Retinal pigment epithelial cell (primary cell): ENCODE measurements at places on chromosomes 5 and 9.

GRCh38 chr5:7759257-7759871, 91.6 kb downstream of the CFAP90 start:
- no peak for DNase-seq

- peak; percentile 23 for DNase-seq
Observed at GRCh38 chr5:141747152-141748141, 65.4 kb upstream of the ARAP3 start.

GRCh38 chr9:19379697-19380046, 364 bp downstream of the RPS6 start:
- no peak for DNase-seq

- no peak for DNase-seq
Observed at GRCh38 chr5:80963966-80964481, 3.9 kb downstream of the RASGRF2 start.

GRCh38 chr5:9380109-9380508, 165.8 kb downstream of the SEMA5A start:
- peak; percentile 90 for DNase-seq

DNA sequence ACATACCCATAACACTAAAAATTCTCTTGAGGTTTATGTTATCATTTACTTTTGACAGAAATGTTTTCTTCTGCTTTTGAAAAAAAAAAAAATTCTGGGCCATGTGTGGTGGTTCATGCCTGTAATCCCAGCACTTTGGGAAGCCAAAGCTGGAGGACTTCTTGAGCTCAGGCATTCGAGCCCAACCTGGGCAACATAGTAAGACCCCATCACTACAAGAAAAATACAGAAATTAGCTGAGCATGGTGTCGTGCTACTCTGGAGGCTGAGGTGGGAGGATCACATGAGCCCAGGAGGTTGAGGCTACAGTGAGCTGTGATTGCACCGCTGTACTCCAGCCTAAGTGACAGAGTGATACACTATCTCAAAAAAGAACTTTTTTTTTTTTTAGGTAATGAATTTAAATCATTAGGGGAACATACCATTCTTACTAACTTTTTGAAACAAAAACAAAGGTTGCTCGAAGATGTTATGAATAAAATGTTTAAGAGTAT, 148.8 kb upstream of the DMRT1 start:
- no peak for DNase-seq

DNA sequence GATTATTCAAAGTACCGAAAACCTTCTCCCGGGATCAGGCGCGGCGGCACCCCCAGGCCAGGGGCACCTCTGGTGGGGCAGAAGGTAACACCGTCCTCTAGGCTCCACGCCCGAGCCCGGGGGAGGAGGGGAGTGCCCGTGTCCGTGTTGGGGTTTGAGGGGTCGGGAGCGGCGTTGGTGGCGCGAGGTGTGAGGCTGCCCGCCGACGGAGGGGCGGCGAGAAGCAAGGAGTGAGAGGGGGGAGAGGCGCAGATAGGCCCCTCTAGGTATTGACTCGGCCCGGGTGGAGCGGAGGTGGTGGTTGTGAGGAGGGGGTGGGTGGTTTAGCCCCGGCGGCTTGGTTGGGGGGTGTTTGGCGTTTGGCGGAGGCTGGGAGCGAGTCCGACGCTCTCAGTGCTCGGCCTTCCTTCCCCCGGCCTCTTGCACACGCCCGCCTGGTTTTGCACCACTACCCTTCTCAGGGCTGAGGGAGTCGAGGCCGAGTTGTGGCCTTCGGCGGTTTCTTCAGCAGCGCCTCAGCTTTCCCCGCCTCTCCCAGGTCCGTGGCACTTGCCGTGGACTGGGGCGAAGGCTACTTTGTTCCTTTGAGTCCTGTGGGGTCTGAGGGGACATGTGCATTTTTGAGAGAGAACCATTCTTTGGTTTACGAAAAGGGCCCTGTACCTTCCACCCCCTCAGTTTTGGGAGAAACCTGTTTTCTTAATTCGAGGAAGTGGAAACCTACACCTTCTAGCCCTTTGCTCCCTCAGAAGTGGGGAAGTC, 450 bp downstream of the GPBP1 start:
- DNase-seq = no peak
